ENCODE measurements at places on chromosomes 2 and 18.

- DNase-seq: no peak
Observed at GRCh38 chr18:60401346-60401745, 28.8 kb upstream of the MC4R start.

DNA sequence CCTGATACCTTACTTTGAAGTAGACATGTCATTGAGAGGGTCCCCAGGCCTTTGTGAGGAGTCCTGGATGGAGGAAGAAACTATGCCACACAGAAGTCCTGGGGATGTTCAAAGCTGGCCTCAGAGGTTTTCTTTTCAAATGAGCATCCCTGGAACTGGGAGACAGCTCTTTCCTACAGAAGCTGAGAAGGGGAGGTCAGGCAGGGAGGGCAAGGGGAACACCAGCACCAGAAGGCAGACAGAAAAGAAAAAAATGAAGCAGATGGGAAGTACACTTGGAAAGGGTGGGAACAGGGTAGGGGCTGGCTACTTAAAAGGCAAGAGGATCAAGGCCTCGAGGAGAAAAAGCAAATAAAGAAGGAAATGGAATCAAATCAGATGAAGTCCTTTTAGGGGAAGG is 120.0 kb downstream of the FMNL2 start:
- no peak for DNase-seq

DNA sequence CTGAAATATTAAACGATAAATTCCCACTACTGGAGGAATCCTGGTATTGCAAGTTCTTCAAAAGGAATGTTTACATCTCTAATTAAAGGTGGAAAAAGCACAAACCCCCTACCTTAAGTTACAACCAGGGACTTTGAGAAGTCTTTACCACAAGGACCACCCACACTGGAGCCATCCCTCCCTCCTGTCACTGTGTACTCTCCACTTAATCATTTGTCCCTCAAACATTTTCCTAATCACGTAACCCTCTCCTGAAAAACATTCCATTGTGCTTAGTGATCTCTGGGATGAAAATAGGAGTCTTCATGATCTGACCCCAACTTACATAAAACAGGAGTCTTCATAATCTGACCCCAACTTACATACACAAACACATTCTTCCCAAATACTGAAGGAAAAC is 85.7 kb downstream of the SUCLG1 start:
- DNase-seq: no peak

DNA sequence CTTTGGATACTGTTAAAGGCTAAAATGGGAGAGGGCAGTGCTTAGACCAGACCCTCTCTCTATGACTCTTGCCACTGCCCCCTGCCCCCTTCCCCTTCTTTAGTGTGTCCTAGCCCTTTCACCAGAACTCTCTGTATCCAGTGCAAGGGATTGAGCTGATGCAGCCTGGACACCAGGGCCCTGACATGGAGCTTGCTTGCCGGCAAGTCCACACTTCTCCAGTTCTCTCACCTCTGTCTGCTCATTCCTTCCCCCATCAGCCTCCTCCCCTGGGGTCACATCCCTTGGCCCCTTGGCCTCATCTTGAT is 1.5 kb upstream of the WNT6 start:
- DNase-seq: no peak

DNA sequence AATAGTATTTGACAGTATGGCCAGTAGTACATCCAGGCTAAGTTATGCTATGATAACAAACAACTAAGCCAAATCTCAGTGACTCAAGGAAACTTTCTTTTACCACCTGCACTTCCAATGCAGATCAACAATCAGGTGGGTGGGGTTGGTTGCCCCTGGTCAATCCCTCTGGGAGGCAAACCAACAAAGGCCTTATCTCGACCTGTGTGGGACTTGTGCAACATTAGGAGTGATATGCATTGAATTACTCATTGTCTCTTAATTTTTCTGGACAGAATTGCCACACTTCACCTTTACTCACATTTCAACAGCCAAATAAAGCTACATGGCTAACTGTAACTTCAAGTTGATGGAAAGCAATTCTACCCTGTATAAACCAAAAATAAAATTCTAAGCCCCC is 1049.3 kb upstream of the CDH2 start:
- DNase-seq: no peak

- no peak for DNase-seq
Observed at GRCh38 chr18:48835119-48835518, 115.6 kb downstream of the SMAD7 start.

GRCh38 chr2:17795309-17795708 is 21.0 kb upstream of the MSGN1 start:
- DNase-seq: no peak

DNA sequence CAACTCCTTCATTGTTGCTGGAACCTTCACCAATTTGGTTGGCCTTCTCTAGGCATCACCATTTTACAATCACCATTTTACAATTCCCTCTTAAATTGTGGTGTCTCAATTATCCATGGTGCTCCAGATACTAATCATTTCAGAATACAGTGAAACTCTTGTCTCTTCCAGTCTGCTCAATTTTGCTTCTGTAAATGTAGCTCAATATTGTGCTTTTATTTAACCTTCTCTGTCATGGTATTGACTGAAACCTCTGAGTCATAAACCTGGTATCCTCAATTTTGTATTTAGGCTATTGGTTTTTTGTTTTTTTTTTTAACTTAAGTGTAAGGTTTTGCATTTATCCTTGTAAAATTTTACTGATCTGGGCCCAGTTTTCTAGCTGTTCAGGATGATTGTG is 16.1 kb downstream of the STRADB start:
- no peak for DNase-seq

Measured in cerebellum (tissue), 4 donors.